T-helper 17 cell (primary cell): ENCODE measurements at places on chromosomes 16 and 17.

DNA sequence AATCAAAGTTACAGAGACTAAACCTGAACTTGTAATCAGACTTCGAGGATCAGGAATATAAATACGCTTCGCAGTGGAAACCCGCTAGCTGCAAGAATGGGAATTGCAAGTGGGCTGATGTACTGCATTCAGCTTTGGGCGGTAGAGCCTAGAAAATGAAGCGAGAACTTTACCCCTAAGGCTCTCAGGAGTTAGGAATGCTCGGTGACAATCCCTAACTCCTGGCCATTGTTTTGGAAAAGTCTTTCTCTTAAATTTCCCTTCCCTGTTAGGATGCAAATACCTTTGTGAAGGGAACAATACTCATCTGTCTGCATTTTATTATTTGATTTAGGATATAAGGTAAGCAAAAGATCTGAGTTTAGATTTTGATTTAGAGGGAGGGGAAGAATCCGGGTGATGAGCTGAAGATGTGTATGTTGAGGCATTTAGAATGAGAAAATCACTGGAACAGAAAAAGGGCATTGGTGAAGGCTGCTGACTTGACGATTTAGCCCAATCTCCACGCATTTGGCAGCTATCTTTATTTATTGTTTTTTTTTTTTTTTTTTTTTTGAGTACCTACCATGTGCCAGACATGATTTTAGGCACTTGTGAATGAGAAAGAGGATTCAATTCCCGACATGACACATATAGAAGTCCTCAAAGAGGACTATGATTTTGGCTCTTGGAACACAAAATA lies 2.2 kb upstream of the TOX3 start:
- no peak for DNase-seq

- no peak for DNase-seq
These were observed 34.7 kb downstream of the MRTFB start for GRCh38 chr16:14105760-14106375.

DNA sequence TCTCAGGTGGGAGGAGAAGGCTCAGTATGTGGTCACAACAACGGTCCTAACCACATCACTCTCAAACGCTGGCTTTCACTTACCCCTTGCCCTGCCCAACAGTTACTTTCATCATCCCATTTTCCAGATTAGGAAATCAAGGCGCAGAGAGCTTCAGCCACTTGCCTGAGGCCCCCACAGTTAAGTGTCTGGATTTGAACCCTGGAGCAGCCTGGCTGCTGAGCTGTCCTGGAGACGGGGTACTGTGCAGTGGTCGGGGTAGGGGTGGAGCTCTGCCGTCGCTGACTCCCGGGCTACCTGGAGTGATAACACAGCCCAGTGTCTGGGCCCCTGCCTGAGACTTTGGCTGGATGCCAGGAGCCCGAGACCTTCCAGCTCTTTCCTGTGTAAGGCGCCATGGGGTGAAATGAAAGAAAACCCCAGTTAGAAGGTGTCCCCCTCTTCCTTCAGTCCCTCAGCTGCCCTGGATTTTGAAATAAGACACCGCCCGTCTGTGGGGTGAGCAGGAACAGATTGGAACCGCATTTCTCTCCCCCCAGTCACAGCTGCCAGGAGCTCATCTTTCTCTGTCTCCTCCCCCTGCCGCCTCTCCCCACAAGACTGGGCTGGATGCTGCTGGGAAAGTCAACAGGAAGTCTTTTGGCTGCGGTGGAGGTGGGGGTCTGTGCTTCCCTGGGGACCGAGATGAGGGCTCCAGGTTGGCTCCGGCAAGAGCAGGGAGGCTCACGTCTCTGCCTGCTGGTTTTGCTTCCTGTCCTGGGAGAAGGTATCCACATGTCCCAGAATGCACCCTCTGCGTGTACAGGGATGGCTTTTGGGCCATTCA lies 280.2 kb downstream of the SEC14L1 start:
- DNase-seq = peak; percentile 44

DNA sequence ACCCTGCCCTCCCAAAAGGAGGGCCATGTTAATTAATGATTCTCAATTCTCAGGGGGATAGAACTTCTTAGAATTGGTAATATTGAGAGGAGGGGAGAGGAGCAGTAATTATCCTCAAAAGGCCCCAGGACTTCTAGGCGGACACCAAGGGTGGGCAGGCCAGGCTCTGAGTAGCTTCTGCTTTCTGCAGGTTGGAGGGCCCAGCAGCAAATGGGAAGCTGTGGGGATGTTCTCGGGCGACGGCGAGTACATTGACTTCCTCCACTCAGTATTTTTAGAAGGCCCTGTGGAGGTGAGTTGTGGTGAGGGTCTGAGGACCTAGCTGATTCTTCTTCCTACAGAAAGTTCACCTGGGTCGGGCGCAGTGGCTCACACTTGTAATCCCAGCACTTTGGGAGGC lies 57.5 kb downstream of the DNAH2 start:
- DNase-seq = no peak

DNA sequence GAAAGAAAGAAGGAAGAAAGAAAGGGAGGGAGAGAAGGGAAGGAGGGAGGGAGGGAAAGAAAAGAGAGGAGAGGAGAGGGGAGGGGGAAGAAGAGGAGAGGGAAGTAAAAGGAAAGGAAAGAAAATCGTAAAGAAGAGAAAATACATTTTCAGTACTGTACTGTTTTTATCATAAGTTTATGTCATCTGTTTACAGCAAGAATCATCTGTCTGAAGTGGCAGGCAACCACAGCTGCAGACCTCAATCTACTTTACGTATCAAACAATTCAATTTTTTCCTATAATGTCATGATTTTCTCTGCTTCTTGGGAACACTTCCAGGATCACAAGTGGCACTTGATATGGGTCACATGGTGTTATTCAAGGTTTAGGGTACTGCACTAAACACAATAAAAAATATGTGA lies 58.3 kb downstream of the USP32 start:
- no peak for DNase-seq

GRCh38 chr16:56898847-56899246 lies 33.1 kb upstream of the HERPUD1 start:
- DNase-seq = no peak
